ENCODE measurements at places on chromosomes 7 and 10. TPM values are rescaled to one million over a fixed set of nuclear protein-coding genes. Genes with fewer than 3 reads are reported as not detected.
A peak's percentile ranks its signal among the peaks of the same experiment; 100 is the strongest.

- no peak for DNase-seq
These were observed 93.7 kb downstream of the SEMA3A start for GRCh38 chr7:84100866-84101265.

DNA sequence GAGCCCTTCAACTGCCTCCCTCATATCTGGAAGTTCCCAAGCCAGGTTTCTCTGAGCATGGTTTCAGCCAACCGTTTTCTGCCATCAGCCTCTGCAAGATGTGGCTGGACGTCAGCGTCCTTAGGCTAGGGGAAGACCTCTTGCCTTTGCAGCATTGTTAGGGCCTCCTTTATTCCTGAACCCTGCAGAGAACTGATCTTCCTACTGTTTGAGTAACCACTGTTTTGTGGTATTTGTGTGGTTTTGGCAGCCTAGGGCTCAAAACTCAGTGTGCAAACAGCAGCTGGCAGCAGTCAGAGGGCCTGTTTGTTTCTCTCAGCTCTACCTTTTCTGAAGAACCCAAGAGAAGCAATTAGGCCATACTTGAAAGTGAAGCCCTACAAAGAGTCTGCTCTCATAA is 83.4 kb upstream of the SEMA3E start:
- DNase-seq, result no peak

- no peak for DNase-seq
These were observed 358.8 kb downstream of the BBS9 start for GRCh38 chr7:33487998-33488682.

Gene LAMB1
- not detected for total RNA-seq

GRCh38 chr7:42274053-42274452 is 37.0 kb upstream of the GLI3 start:
- no peak for DNase-seq

GRCh38 chr7:29639386-29639785 is 75.8 kb downstream of the PRR15 start:
- DNase-seq, result no peak

- DNase-seq, result no peak
These were observed 10.5 kb downstream of the URGCP start for GRCh38 chr7:43895847-43896415.

DNA sequence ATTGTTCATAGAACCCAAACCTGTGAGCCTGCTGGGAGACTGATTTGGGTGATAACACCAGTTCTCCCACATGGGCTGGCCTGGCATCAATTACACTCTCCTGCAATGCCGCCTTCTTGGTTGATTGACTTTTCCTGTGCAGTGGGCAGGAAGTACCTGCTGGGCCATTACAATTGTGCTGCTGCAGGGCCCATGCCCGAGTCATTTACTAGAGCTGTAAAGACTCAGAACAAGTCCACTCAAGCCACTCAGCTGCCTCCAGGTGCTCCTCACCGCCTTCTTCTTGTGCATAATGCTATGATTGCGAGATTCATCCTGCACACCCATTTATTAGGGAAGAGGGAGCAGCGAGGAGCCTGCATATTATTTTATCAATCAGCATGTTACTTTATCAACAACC is 264.0 kb downstream of the TCERG1L start:
- no peak for DNase-seq

Gene EVX1
- not detected for total RNA-seq

DNA sequence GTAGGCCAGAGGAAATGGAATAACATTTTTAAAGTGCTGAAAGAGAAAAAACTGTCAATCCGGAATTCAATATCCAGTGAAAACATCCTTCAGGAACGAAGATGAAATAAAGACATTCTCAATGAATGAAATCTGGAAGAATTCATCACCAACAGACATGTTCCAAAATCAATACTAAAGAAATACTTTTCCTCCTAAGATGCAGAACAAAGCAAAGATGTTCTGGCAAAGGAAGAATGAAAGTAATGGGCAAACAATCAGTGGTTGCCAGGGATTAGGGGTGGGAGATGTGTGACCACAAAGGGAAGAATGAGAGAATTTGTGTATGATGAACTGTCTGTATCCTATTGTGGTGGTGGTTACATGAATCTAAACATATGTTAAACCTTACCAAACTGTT is 52.8 kb upstream of the EEPD1 start:
- DNase-seq, result no peak

Gene LRRC18
- total RNA-seq, result not detected

- DNase-seq, result no peak
These were observed 384.0 kb upstream of the SEMA3D start for GRCh38 chr7:85570898-85571297.

- DNase-seq, result peak; percentile 13
These were observed 756.1 kb downstream of the GRID1 start for GRCh38 chr10:85610381-85611092.

Gene ARMC3
- total RNA-seq, result not detected
